ENCODE measurements at places on chromosomes 16 and 17.

DNA sequence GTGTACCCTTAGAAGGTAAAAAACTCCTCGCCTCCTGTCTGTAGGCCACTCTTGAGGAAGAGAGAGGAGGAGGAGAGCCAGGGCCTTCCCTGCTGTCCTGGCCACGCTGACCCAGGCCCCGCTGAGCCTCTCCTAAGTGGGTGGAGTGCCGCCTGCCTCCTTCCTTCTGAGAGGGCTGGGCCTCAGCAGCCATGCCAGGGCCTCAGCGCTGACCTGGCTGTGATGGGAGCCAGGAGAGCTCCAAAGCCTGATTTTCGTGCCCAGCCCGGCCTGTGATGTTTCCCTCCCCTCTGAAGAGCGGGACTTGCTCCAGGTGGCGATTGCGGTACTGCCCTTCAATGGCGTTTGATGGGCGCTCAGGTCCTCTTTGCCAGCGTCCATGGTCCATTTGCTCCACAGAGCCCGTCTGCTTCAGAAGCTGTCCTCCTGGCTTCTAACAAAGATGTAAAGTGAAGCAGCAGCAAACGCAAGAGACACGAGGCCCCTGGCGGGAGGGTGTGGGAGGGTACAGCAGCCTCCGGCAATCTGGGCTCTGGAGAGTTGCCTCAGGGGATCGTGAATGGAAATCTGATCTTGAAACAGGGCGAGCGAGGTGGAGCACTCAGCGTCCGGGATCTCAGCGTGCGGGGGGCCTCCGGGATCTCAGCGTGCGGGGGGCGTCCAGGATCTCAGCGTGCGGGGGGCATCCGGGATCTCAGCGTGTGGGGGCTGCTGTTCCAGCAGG, 93.5 kb downstream of the NPIPB11 start:
- DNase-seq = no peak

DNA sequence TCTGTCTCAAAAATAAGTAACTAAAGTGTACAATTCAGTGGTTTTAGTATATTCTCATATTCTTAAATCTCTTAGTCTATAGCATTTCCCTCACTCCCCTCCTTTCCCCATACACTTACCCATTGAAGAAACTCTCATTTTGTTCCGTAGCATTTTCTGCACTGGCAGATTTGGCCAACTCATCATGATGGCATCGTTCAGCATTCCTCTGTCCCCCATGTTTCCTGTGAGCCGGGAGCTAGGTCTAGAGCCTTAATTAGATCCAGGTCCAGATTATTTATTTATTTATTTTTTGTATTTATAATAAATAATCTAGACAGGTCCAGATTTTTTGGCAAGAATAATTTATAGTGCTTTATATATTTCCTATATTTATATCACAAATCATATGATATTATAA, 31.0 kb downstream of the HEATR3 start:
- DNase-seq = no peak

GRCh38 chr17:7323731-7324437, 5.3 kb downstream of the NEURL4 start:
- no peak for DNase-seq

DNA sequence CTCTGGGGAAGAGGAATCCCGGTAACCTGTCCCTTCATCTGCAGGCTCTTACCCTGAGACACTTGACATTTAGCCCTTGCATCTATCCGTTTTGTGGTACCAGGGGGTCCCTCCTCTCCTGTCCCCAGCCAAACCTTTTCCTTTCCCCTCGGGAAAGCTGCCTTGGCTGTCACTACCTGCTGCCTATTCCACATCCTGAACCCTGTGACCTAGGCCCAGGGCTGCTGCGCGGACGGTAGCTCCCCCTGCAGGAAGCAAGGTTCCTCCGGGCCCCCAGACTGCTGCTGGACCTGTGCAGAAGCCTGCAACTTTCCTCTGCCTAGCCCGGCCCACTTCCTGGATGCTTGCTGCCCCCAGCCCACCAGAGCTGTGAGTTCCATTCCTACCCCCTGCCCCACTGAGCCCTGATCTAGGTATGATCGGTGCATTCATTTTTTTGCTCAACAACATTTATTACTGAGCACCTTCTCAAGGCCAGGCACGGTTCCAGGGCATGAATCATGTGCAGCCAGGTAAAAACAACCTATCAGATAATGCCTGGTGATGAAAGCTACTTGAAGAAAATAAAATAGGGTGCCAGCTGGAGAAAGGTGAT, 10.5 kb upstream of the ALDOA start:
- no peak for DNase-seq

GRCh38 chr17:57158325-57158724, 73.3 kb downstream of the AKAP1 start:
- DNase-seq = no peak

DNA sequence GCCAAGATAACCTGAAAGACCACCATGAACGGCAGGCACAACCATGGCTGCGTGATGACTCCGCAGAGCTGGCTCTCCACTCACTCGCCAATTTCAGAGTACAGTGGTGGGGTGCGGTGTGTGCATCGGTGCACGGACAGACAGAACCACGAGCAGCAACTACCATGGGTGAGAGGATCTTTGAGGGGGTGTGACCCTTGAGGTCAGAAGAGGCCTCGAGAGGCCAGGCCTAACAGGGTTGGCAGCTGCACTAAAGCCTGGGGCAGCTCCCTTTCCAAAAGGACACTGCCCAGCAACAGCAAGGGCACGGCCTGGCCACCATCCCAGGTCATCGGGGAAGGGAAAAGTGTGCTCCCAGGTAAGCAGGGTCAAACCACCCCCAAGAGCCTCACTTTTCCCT, 1.9 kb upstream of the ECI1 start:
- no peak for DNase-seq

GRCh38 chr17:68542698-68543463, 30.7 kb downstream of the PRKAR1A start:
- no peak for DNase-seq

GRCh38 chr17:19237389-19238166, 412 bp downstream of the EPN2 start:
- DNase-seq = no peak

DNA sequence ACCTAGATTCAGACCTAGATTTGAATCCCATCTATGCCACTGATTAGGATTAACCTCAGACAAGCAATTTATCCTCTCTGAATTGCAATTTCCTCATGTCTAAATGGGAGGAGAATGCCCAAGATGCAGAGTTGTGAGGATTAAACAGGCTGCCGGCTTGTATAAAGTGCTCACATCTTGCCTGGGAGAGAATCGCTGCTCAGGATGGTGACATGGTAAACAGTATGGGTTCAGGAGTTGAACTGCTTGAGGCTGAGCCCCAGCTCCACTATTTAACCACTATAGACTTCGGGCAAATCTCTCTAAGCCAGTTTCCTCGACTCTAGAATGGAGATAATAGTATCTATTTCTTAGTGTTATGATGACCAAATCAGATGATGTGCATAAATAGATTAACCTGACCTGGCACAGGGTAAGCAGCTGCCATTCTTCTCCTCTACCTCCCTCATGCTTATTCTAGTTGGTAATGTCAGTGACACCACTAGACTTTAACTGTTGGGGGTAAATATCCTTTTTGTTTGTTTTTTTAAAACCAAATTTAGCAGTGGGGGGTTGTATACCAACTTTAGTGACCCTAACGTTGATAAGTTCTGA, 732 bp upstream of the RPL27 start:
- no peak for DNase-seq

DNA sequence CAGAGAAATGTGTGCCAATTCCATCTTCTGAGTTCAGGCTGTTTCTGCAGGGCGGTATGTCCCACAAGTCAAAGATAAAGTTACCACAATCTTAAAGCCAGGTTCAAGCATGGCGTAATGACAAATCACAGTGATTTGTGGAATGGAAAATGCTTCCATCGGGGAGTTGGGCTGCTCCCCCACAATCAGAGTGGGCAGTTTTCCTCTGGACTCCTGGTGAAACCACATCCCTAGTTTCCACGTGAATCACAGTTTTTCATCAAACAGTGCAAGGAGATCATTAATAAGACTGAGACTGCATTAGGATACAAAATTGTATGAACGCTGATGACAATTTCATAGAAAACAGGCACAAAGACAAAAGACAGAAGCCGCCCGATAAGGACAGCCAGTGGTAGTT, 3.6 kb downstream of the LITAF start:
- DNase-seq = no peak

All from stimulated activated CD8-positive, alpha-beta memory T cell treated with anti-CD3 and anti-CD28 coated beads, Interleukin-4, amount 100 ng/mL, for 1 hour (primary cell).